ENCODE measurements at places on chromosomes 16 and 17.

- DNase-seq, result no peak
Observed at GRCh38 chr17:9291912-9292560, 270.7 kb downstream of the NTN1 start.

- no peak for DNase-seq
Observed at GRCh38 chr17:60523822-60524221, 2.2 kb downstream of the APPBP2 start.

GRCh38 chr17:73820686-73821448 lies 176.6 kb upstream of the SDK2 start:
- no peak for DNase-seq

- no peak for DNase-seq
Observed at GRCh38 chr16:7742626-7743025, 410.0 kb downstream of the RBFOX1 start.

GRCh38 chr16:27097800-27098230 lies 31.1 kb downstream of the C16orf82 start:
- DNase-seq, result no peak

- no peak for DNase-seq
Observed at GRCh38 chr17:59846394-59847165, 46.2 kb downstream of the TUBD1 start.

GRCh38 chr17:975371-975915 lies 4.1 kb downstream of the NXN start:
- DNase-seq, result no peak

DNA sequence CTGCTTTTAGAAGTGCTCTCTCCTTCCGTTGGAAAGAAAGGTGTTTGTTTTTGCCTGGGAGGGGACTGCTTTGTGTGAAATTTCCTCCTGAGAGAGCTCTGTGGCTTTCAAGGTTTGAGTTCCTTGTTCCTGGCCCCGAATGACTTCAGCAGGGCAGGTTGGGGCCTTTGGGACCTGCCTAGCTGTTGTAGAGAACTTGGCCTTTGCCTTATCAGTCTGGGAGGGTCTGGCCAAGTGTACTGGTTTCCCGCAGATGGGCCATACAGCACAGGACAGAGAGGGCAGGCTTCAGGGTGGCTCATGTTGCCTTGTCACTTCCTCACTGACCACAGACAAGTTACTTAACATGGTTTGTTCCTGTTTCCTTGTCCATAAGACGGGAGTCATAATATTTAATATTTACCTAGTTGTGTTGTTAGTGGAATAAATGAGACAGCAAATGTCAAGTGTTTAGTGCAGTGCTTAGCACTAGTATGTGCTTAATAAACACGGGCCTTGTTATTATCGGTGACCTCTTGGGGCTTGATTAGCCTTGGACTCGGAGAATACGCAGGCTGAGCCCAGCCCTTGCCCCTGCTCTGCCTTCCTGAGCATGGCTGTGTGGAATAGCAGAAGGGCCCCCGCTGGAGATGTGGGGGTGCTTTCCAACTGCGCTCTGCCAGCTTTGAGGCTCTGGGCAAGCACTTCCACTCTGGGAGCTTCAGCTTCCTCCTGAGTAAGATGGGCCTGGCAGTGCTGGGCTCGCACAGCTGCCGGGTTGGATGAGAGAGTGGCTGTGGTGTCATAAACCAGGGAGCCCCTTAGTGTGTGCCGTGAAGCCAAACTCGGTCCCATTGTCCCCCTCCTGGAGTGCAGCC lies 6.6 kb downstream of the PRSS8 start:
- DNase-seq, result no peak

GRCh38 chr16:3434373-3434772 lies 8.9 kb downstream of the ZNF597 start:
- DNase-seq, result no peak

GRCh38 chr16:74700116-74700437 lies 585 bp downstream of the MLKL start:
- peak; percentile 19 for DNase-seq

GRCh38 chr16:53949715-53950410 lies 245.9 kb downstream of the FTO start:
- DNase-seq, result no peak

DNA sequence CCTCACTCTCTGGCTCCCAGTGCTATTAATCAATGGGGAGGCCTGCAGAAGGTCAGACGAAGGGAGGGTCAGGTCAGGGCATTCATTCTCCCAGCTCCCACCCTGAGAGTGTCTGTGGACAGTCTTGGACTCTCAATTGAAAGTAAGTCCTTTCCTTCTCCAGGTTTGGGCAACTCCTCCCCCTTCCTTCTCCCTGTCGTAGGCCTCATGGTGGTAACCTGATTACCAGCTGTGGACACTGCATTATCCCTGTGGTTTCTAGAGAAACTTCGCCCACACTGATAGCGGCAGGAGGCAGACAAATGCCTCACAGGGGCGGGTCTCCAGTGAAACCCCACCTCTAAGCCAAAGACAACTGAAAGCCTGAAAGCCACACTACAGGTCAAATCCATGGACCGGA lies 57.7 kb upstream of the SLC25A19 start:
- DNase-seq, result no peak

DNA sequence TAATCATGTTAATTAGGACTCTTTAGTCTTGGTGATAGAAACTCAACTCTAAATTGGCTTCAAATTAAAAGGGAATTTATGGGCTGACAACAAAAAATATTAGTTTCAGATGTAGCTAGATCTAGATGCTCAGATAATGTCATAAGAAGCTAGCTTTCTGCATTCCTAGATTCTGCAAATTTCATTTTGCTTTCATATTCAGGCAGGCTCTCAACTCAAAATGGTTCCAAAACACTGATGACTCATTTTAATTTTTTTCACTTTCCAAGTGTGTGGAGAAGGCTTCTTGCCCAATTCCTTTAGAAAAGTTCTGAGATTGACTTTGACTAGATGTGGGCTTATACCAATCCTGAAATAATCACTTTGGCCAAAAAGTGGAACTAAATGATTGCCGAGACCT lies 236.7 kb upstream of the GOT2 start:
- DNase-seq, result no peak

DNA sequence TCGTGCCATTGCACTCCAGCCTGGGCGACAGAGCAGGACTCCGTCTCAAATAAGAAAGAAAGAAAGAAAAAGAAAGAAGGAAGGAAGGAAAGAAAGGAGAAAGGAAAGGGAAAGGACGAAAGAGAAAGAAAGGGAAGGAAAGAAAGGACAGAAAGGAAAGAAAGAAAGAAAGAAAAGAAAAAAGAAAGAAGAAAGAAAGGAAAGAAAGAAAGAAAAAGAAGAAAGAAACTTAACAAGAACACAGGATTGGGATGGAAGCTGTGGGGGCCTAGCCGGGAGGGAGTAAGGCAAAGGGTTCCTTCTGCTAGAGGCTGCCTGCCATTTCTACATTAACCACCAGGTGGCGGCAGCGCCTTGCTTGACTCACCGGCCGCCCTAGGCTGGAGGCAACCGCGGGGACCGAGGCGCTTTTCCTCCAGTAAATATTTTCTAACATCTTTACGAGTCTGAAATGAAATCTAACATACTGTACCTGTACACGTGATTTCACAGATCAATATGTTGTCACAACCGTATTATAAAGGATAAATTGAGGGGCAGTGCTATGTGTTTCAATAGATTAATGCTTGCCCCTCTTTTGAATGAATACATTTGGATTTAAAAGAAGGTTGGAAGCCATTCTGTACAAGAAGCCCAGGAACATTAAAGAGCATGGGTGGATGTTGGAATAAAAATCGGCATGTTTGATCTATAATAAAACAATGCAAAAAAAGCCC lies 6.1 kb downstream of the GJD3 start:
- DNase-seq, result peak; percentile 80

DNA sequence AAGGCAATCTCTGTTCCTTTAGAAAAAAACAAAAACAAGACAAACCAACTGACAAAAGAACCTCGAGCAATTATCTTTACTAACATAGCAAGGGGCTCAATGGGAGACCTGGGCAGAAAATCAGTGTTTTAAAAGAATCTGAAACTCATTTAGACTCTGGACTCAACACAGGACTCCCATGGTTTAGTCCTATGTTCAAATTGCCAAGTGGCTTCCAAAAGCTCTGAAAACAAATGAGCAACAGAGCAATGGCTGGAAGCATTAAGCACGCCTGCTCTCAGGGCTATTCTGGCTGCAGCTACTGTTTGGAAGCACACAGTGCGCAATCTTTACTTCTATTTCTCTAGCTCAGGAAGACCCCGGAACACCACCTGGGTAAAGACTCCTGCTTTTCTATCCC lies 162.0 kb downstream of the AATF start:
- no peak for DNase-seq

GRCh38 chr17:36205637-36206485 lies 5.0 kb upstream of the CCL4L2 start:
- DNase-seq, result no peak

GRCh38 chr17:82257473-82257872 lies 16.0 kb downstream of the CSNK1D start:
- no peak for DNase-seq

GRCh38 chr16:13136901-13137300 lies 235.5 kb downstream of the SHISA9 start:
- DNase-seq, result no peak

GRCh38 chr17:29347831-29348629 lies 42.1 kb upstream of the TAOK1 start:
- DNase-seq, result no peak

DNA sequence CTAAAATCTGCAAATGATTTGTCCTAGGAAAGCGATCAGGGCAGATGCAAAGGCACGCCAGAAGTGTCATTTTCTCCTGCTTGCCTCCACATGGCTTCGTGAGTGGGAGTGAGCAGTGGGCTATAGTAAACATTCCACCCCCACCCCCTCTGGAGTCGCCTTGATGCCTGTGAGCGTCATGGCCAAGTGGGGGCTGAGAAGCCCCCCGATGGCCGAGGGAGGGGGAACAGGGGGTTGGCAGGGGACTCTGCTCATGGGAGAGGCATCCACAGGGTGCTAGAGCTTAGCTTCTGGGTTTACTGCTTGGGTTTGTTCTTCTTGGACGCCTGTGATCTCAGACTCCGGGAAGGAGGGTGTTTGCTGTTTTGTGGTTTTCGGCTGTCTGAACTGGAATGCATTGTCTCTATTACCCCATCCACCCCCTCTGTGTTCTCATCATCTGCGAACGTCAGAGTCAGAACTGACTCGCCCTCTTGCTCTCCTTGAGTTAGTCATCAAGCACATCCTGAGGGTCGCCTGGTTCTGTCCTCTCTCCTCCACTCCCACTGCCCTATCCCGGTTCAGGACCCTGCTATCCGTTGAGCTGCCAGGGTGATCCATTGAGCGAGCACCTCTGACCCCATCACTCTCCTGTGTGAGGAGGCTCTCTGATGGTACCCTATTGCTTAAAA lies 15.4 kb downstream of the TNS4 start:
- no peak for DNase-seq

DNA sequence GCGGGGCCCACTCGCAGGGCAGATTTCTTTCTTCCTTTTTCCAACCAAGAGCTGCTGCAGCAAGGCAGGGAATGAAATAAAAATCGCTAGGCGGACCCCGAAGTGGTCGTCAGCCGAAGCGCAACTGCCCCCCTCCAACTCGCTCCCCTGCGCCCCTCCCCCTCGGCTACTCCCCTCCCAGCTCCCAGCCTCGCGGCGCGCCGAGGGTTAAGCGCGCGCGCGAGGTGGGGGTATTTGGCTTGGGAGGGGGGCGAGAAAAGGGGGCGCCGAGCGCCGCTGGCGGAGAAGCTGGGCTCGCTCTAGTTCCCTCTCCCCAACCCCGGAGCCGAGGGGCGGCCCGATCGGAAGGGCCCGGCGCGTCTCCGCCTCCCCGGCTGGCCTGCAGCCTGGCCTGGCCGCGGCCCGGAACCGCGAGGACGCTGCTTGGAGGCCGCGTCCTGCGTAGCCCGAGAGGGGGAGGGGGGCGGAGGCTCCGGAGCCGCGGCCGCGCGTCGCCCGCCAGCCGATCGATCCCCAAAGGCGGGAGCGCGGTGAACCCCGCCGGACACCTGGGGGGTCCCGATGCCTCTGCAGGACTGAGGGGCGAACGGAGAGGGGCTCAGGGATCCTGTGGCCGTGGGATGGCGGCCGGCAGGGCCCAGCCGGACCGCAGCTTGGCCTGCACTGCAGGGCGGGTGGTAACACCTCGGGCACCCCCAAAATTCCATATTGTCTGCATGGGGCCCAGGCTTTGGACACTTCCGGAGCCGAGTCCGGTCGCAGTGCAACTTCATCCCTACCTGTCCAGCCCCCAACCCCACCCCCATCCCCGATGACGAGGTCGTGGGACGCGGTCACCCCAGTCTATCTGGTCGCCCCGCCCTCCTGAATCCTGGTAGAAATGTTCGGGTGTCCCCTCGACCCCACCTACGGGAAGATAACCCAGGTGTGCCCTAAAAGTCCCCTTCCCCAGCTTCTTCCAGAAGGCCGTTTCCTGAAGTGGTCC lies 4.9 kb upstream of the CBX4 start:
- DNase-seq, result no peak

- DNase-seq, result no peak
Observed at GRCh38 chr17:15498107-15498506, 30.7 kb upstream of the CDRT4 start.

DNA sequence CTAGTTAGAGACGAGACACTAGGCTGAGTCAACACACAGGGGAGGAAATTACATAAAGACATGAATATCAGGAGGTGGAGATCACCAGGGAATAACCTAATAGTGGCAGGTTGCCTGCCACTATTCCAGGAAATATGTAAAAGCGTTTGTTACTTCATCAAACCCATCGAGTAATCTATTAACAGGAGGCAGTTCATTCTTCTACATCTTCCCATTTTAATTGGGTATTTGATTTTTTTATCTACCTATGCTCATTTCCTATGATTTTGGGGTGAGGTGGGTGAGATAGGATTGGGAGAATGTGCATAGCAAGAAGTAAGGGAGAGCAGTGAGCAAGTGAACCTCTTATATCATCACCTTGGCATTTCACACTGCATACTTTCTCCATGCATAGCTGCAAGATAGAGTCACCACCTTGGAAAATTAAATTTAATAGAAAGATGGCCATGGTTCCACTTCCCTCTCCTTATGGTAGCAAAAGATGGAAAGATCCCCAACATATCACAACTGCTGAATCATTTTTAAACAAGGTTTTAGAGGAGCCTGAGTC lies 312.2 kb downstream of the TMEM114 start:
- DNase-seq, result no peak

- DNase-seq, result peak; percentile 19
Observed at GRCh38 chr16:53509906-53510703, 7.1 kb upstream of the AKTIP start.

- no peak for DNase-seq
Observed at GRCh38 chr17:38459567-38459966, 31.3 kb downstream of the ARHGAP23 start.

GRCh38 chr17:37261286-37261685 lies 114.5 kb upstream of the C17orf78 start:
- DNase-seq, result no peak

- DNase-seq, result no peak
Observed at GRCh38 chr17:7313088-7313889, 1.9 kb downstream of the GPS2 start.

GRCh38 chr17:64148699-64149098 lies 18.8 kb upstream of the ERN1 start:
- no peak for DNase-seq

DNA sequence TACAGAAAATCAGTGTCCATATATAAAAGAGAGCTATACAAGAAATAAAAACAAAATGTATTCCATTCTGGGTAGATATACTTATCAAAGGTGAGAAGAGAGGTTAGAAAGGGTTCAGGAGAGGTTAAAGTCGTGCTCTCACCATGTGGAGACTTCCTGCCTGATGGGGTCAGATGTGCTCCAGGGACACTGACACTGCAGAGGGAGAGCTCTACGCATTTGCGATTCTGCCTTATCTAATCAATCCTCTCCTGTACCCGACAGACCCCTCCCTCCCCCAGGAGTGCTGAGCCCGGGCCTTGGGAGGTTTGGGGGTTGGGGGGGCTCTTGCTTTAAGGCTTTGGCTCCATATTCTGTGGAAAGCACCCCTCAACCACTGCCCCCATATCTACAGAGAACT lies 16.6 kb upstream of the SLC5A11 start:
- DNase-seq, result no peak

Measured in activated effector memory CD4-positive, alpha-beta T cell treated with Interleukin-2 at 50 U/mL for 16 hours (primary cell).